ENCODE measurements at places on chromosomes 16 and 17.

DNA sequence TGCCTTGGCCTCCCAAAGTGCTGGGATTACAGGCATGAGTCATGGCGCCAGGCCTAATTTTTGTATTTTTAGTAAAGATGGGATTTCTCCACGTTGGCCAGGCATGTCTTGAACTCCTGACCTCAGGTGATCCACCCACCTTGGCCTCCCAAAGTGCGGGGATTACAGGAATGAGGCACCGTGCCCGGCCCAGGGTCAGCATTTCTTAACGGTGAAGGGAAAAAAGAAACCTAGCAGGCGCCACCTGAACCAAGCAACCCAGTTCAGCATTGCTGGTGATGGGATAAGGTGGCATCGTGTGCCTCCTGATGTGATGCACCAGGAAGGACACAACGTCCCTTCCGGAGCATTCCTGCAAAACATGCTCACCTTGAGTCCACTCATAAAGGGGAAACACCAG, 2.2 kb upstream of the CLCN7 start:
- no peak for DNase-seq

- DNase-seq: no peak
These were observed 164.1 kb downstream of the SEC14L1 start for GRCh38 chr17:77304746-77305473.

GRCh38 chr16:81597079-81597658, 152.6 kb downstream of the CMIP start:
- DNase-seq: no peak

- DNase-seq: peak; percentile 4
These were observed 732 bp downstream of the TNRC6A start for GRCh38 chr16:24729951-24730815.

- no peak for DNase-seq
These were observed 21.7 kb downstream of the SPHK1 start for GRCh38 chr17:76405967-76406647.

DNA sequence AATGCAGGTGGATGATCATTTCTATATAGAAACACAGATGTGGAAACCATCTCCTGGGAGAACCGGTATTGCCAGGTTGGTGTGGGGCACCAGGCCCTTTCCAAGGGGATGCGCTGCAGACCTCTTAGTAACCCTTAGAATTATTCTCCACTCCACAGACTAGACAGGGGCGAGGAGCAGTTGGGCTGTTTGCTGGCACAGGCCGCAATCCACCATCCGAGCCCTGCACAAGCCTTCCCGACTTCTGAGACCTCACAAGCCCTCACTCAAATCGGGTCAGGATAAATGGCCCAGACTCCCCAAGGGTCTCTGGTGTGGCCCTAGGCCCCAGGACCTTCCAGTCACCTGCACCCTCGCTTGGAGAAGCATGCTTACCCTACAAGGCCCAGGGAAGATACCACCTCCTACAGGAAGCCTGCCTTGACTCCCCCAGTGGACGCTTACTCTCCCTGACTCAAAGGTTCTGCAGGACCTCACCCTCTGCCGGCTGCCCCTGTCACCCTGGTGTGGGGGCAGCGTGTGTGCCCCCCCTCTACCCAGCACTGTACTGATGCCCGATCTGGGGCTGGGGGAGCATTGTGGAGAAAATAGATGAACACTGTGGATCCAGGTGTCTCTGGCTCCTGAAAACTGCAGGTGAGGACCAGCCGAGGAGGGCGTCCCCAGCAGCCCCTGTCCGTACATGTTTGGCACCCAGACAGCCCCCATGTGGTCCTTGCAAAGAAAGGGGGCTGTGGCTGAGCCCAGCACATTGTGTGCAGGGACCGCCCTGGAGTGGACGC, 49.8 kb upstream of the ACSF3 start:
- DNase-seq: no peak

- DNase-seq: no peak
These were observed 1.5 kb downstream of the SPNS2 start for GRCh38 chr17:4500191-4500571.

DNA sequence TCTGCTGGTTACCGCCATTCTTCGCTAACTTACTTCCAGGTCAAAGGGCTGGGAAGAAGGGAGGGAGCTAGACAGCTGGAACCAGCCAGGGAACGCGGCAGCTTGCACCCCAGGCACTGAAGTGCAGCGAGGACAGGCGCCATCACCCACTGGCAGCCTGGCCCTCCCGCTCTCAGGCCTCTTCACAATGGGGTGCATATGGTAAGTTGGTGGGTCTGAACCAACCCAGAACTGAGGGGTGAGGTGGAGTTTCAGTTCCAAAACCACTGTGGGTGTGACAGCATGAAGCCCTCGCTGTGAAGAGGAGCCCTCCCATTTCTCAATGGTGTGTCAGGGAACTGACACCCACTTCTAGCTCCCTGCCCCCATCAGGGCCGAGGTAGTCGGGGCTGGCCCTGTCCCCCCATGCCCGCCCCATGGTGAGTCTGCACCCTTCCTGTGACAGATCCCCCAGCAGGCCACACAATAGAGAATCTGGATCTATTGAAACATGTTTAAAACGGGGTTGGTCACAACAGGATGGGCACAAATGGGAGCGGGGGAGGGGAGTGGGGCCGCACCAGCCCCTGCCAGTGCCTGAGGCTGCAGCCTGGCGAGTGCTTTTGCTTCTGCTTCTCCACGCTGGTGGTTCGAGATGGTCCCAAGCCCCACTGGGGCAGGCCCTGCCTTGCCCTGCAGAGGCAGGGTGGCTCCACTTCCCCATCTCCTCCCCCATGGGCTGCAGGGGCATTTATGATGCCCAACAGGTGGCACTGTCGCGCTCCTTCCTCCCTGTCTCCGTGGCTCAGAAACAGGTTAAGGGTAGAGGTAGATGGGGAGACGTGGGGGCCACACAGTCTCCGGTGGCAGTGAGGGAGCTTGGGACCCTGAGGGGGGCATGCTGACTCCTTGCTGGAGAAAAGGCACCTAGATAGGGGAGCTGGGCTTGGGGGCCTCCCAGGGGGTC, 2.3 kb downstream of the LIMD2 start:
- peak; percentile 86 for DNase-seq

GRCh38 chr17:18191236-18191667, 7.6 kb downstream of the ALKBH5 start:
- no peak for DNase-seq
